SW480 (cell line): ENCODE measurements at places on chromosomes 3 and 15.

DNA sequence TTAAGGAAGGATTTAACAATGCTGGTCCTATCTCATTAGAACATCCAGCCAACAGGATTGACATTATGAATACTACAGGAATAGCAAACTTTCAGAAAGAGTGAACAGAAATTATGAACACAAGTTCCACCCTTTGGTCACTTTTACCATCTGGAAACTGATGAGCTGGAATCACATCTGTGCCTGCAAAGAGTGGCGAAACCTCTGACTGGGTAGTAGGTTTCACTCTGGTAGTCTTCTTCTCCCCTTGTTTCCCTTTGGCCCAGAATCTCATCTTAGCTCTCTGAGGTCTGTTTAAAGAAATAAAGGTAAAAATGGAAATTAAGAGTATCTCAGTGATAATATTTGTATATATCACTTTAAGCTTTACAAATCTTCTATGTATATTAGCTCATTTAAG, 73.1 kb downstream of the NR2E3 start:
- no peak for DNase-seq

- DNase-seq, result no peak
Observed at GRCh38 chr3:71138410-71138809, 445.1 kb downstream of the FOXP1 start.

GRCh38 chr3:65672871-65673815, 365.6 kb downstream of the MAGI1 start:
- peak; percentile 44 for DNase-seq

DNA sequence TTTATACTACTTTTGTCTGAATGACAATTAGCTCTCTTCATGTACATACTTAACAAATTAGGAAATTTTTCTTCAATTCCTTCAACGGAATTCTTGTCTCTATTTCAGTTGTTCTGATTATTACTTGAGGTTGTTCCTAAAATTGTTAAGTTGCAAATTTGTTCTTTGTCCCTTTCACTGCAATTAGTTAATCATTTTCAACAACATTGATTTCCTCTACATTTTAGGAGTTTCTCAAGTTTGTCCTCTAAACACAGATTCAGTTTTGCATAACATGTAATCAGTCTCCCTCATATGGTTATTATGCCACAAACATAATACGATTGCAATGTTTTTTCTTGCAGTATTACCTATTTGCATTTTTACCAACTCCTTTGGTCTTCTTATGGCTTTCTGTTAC, 283.5 kb downstream of the SV2B start:
- no peak for DNase-seq

DNA sequence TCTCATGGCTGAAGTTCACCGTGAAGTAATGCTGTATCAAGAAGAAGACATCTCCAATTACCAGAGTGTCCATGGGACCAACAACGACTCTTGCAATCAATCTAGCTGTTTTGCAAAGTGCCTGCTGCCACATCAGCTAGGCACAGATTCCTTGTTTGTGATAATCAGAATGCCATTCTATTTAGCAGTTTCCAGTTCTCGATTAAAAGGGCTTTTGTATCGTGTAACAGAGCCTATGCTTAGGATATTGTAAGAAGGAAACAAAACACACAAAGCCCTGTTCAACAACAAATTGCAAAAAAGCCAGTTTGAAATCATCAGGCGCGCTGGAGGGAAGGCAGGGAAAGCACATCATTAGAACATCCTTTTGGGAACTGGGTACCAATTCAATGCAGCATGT, 26.1 kb downstream of the RASGRF1 start:
- DNase-seq, result no peak

GRCh38 chr3:29906906-29907305, 626.0 kb downstream of the RBMS3 start:
- no peak for DNase-seq

DNA sequence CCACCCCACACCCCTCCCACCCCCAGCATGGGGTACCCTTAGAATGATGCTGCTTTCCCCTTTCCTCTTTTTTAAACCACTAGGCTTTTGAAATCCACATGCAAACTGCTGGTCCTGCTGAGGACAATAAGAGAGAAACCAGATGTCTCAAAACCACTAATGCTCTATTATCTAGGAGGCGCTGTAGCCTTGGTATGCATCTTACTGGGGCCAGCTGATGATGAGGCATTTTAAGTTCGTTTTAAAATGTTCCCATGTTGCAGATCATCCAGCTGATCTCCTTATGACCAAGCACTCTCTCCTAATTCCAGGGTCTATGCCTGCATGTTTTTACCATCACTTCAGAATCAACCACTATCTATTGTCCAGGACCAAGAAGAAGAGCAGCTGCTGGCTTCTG, 1.3 kb downstream of the NME9 start:
- no peak for DNase-seq

DNA sequence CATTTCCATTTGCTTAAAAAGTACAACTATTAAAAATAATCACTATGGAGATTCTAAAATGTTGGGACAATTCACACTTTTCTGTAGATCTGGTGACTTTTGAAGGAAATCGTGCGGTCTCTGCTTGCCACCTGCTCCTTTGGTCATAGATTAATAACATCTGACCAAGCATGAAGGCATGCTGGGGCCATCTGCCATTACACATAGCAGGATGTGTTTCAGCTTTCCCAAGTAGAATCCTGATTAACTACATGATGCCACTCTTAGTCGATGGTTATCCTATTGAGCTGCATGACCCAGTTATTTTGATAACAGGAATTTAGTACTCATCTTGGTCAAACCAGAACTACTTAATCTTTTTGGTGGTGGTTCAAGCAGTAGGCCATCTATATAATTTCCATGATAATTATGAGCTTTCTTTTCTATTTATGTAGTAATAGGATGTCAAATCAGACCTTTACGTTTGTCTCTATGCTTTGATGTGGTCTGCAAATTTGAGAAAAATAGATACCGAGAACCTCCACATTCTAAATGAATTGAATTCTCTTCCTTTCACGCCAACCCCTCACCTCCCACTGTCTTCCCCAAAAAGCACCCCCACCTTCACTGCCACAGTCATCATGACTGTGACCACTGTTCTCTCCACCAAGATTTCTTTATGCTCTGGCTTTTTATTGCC, 158.1 kb downstream of the DIPK2A start:
- DNase-seq, result no peak

- no peak for DNase-seq
Observed at GRCh38 chr15:74589826-74590225, 25.8 kb upstream of the CLK3 start.

- no peak for DNase-seq
Observed at GRCh38 chr3:148751461-148751860, 53.8 kb downstream of the AGTR1 start.

- no peak for DNase-seq
Observed at GRCh38 chr3:4948395-4948794, 30.8 kb upstream of the BHLHE40 start.
